ENCODE measurements at places on chromosomes 12 and 14.

DNA sequence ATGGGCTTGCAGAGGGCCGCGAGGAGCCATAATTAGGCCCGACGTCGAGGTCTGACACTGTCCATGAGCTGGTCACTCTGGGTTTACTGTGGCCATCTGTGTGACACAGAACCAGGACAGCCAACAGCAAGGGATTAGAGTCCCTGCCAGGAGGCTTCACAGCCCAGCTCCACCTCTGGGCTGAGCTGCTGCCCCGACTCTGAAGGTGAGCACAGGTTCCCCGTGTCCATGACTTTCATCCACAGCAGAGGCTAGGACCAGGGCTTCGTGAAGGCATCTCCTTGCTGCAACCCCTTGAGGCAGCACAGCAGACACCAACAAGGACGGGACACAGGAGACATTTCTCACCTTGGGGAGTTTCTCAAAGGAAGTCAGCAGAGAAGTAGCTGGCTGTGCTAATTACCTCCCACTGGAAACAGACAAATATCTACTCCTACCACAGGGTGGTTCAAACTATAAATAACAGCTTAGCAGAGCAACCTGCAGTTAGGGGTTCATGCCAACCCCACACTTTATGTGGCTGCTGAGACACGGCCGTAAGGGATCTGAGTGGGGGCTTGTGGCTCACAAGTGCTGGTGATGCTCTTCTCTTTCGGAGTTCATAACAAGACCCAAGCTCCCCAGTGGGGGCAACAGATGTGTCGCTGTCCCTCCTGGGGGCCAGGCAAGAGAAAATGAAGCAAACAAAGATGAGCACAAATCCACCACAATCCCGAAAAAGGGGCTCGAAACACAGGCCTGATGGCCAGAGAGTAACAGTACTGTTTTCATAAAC, 29.2 kb downstream of the ZFYVE21 start:
- no peak for DNase-seq

GRCh38 chr14:72129291-72129690, 197.1 kb downstream of the RGS6 start:
- no peak for DNase-seq

- DNase-seq: no peak
These were observed 104.9 kb upstream of the NOVA1 start for GRCh38 chr14:26702721-26703230.

DNA sequence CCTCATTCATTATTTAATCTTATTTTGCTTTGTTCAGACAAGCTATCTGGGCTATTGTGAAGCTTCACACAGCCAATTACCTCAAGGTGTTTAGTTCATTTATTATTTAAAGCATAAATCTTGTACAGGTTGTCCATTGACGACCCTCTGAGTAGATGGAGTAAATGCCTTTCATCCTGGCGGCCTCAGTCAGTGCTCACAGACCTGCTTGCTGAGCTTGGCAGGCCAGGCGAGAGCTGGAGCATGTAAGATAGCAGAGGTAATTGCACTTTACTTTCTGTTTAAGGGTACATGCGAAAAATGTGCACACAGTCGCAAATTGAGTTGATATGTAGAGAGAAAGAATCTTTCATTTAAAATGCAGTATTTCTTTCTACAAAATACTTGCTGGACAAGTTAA, 224.4 kb downstream of the NPAS3 start:
- DNase-seq: no peak

DNA sequence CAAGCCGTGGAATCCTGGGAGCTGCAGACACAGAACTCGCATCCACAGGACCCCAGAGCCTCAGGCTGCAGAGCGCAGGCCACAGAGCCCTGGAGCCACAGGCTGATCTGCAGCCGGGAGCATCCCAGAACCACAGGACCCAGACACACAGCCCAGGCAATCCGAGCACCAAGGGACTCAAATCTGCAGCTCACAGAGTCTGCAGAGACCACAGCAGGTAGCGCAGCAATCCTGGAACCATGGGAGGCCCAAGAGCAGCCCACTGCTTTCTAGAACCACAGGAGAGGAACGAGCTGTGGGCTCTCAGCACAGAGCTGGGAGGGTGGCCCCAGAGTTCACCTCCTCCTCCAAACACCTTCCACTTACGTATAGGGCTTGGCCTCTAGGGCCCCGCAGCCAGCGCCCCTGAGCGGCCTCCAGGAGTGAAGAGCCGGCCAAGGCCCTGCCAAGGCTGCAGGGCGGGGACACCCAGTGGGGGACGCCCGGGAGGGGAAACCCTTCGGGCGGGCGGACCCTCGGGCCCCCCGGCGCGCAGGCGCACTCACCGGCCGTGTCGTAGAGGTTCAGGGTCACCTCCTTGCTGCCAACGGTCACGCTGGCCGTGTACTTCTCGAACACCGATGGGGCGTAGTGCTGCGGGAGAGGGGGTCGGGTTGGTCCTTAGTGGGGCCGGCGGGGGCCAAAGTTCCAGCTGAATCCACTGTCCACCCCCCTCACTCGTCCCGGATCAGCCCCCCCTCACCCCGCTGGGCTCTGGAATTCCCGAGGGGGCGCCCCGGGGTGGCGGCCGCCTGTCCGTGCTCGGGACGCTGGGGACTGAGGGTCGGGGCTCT, 665 bp downstream of the RHOF start:
- no peak for DNase-seq

- DNase-seq: no peak
These were observed 63.1 kb upstream of the CNOT2 start for GRCh38 chr12:70180130-70180529.

- DNase-seq: no peak
These were observed 589 bp upstream of the HVCN1 start for GRCh38 chr12:110689281-110690126.

- no peak for DNase-seq
These were observed 174.8 kb upstream of the ATF7IP start for GRCh38 chr12:14190694-14191093.

- no peak for DNase-seq
These were observed 9.3 kb downstream of the RILPL2 start for GRCh38 chr12:123427036-123427769.

DNA sequence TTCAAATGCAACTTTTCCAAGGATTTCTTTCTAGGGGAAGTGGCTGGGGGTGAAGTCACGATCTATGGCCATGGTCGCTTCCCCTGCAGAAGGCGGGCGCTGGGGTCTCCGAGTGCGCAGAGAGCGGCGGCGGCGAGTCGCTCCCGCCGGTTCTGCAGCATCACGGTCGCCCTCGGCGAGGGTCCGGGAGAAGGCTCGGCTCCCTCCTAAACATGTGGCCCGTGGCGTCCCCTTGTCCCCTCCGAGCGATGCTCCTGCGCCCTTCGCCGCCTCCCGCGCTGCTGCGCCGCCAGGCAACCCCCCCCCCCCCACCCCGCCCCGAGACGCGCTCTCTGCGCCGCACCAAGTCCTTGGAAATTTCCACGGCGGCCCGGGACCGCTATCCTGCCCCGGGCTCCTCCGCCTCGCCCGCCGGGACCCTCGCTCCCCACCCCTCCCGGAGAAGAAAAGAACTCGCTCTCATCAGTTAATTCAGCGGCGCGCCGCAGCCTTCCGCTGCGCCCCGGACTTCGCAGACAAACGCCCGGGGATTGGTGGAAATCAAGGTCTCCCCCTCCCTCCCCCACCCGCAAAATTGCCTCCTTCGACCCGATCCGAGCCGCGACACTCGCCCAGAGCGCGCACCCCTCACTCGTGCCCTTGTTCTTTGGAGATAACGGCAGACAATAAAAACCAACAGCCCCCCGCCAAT, at the start of gene ST8SIA1:
TSS of gene ST8SIA1 (minus strand) at position 298 of the 691 bp plus-strand sequence. CDS start 475 bp downstream, outside the sequence.
- peak; percentile 45 for DNase-seq
